Ecto neural progenitor cell (in vitro differentiated cells): ENCODE measurements at places on chromosomes 1 and 21.

- DNase-seq = no peak
Measured at GRCh38 chr21:14991957-14992356, 72.8 kb downstream of the NRIP1 start.

- DNase-seq = no peak
Measured at GRCh38 chr1:228687587-228687986, 47.7 kb upstream of the RHOU start.

GRCh38 chr21:16196001-16196400, 466.2 kb downstream of the USP25 start:
- no peak for DNase-seq

- no peak for DNase-seq
Measured at GRCh38 chr1:23525558-23526250, 5.3 kb downstream of the E2F2 start.

GRCh38 chr1:115980998-115981993, 5.0 kb downstream of the SLC22A15 start:
- peak; percentile 64 for DNase-seq

DNA sequence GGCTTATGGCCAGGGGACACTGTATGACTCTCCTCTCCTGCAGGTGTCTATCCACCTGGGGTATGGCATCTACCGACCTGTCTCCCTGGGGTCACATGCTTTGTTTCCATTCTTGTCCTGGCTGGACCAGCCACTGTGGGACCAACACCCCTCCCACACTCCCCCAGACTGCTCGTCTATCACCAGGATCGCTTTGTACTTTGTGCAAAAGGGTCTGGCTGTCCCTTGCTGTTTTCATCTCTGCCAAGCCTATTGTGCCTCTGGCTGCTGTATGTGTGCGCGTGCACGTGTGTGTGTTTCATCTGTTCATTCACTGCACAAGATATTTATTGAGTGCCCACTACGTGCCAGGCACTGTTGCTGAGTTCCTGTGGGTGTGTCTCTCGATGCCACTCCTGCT, 25.5 kb downstream of the ETNK2 start:
- DNase-seq = no peak

GRCh38 chr1:6094801-6095505, 49.3 kb downstream of the KCNAB2 start:
- DNase-seq = no peak
